ENCODE measurements at places on chromosomes 2 and 18. TPM values are rescaled to one million over a fixed set of nuclear protein-coding genes. Genes with fewer than 3 reads are reported as not detected.

TDRD15 gene
- polyA plus RNA-seq: not detected

RNF181 gene
- polyA plus RNA-seq: 99.7 TPM

EVX2 gene
- not detected for polyA plus RNA-seq

CTNNA2 gene
- 0.15 TPM for polyA plus RNA-seq

TTC32 gene
- polyA plus RNA-seq: 38.5 TPM

DNA sequence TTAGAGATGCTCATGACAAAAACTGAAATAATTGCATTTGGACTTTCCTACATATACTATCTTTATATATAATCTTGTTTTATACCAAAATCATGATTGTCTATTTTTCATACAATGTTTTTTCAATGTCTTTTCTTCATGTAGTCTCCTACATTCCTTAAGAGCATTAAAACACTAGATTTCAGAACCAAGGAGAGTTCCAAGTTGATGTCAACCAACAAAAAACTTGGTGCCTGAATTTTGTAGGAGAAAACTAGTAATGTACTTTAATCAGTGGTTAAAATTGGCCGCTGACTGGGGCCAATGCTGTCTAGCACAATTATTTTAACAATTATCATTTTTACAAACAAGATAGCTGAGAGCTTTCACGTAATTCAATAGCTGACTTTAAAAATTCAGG is 678.8 kb downstream of the DCC start:
- DNase-seq: no peak

DNA sequence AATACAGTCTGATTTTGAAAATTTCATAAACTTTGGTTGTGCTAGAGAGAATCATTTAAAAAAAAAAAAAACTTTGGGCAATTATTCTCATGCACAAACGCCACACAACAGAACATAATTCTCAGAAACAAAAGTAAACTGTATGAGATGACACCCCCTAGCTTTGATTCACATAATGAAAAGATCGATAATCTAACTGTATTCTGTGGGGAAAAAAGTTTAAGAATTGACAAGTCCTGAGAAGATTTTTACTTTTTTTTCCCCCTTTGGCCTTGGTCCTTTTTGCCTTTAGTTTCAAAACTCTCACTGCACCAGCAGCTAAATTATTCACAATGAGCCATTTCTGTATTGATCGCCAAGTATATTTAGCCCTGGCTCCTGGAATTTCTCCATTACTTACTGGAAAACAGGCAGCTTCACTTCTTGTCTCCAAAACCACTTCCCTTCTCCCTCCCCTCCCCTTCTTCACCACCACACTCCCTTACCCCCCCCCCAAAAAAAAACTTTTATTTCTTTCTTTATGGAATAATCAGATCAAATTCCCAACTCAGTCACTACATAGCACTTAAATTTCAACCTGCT is 2.0 kb downstream of the IKZF2 start:
- no peak for DNase-seq

GRCh38 chr18:45449418-45450227 is 165.7 kb upstream of the SLC14A2 start:
- DNase-seq: peak; percentile 74

DNA sequence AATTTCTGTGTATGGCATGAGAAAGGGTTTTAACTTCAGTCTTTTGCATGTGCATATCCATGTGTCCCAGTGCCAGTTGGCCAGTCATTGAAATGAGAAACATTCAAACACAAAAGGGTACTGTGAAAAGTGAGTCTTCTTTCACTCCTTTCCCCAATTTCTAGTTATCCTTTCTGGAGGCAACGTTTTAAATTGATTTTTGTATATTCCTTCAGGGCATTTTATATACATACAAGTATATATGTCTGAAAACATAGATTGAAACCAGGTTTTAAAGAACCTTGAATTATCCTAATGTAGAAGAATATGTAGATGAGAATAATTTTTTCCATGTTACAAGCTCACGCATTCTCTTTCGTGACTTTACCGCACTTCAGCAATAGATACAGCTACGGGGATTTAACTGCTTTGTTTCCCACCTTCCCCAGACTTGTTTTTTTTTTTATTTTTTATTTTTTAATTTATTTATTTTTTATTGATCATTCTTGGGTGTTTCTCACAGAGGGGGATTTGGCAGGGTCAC is 18.8 kb downstream of the DDX1 start:
- no peak for DNase-seq

DNA sequence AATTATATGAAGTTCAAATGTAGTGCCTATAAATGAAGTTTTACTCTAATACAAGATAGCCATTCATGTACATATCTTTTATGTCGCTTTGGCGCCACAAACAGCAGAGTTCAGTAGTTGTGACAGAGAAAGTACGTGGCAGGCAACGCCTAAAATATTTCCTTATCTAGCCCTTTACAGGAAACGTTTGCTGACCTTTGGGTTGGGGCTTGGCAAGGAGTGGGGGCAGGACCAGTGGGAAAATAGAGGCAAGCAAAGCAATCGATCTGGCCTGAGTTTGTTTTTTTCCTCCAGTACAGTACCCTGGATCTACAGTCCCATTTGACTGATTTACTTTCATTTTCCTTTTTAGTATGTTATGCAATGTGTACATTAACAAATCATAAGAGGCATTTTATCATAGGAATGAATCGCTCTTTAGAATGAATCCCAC is 13.1 kb downstream of the CCDC68 start:
- DNase-seq: no peak

DNA sequence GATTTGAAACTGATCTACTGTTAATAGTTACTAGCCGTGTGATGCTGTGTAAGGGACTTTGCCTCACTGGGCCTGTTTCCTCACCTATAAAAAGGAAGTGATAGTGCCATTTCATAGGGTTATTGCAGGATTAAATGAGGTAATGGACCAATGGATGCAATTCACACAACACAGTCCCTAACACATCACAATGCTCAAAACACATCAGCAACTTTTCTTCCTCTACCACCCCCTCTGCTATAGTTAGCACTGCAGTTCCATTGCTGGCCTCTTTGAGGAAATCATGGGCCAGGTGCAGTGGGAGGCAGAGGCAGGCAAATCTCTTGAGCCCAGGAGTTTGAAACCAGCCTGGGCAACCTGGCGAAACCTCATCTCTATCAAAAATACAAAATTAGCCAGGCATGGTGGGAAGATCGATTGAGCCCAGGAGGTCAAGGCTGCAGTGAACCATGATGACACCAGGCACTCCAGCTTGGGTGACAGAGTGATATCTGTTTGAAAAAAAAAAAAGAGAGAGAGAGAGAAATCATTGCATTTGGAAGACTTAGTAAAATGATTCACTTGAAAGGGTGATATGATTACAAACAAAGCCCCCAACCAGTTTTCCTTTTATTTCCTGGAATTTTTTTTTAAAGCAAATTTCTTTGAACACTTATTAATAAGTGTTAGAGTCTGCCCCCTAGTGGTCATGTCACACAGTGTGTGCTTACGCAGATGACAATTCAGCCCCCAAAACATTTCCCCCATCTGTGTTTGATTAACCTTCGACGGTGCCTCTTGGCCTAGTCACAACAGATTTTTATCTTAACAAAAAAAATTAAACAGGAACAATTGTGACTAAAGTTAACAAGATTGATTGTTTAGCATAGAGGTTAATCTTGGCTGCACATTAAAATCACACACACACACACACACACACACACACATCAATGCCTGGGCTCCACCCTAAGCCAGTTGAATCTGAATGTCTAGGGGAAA is 88.6 kb upstream of the BCL11A start:
- DNase-seq: peak; percentile 11

DNA sequence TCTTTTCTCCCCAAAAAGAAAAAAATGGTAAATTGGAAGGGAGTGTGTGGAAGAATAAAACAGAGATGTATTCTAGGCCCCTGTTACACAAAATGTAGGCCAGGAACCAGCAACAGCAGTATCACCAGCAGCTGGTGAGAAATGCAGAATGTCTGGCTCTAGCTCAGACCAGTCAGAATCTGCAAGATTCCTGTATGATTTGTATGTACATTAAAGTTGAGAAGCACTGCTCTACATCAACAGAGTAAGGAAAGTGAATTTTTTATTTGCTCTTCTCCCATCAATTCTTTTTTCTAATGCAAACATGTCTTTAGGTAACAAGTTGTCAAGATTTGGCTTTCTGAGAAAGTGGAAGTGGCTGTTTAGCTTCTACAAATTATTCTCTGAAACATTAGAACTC is 235.4 kb upstream of the FANCL start:
- no peak for DNase-seq

GRCh38 chr2:176747506-176747905 is 465.1 kb upstream of the HNRNPA3 start:
- no peak for DNase-seq

GRCh38 chr2:43943323-43943722 is 52.5 kb downstream of the LRPPRC start:
- no peak for DNase-seq

DNA sequence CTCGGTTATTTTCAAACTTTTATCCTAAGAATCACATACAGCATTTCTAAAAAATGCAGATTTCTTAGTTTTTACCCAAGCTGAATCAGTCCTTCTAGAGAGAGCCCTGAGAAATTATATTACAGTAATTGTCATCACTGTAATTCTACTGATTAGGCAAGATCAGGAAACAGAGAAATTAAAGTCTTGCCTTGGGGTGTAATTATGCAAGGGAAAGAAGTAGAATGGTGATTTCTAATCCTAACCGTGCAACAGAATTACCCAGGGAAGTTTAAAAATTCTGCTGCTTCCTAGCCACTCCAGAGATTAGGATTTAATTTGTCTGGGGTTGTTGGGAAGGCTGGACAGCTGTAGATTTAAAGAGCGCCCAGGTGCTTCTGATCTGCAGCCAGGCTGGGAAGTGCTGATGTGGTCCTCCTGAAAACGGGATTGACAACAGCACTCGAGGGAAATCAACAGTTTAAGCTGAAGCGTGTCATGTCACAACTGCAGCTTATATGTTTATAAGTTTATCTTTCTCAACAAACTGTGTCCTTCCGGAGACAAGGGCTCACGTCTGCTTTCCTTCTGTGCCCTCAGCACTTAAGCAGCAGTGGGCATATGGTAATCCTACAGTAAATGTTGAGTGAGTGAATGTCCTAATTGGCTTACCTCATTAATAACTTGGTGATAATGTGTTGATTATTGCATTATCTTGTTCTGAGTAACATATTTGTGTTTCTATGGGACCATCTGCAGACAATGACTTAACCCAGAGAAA is 671.9 kb upstream of the SOX11 start:
- DNase-seq: no peak

DNA sequence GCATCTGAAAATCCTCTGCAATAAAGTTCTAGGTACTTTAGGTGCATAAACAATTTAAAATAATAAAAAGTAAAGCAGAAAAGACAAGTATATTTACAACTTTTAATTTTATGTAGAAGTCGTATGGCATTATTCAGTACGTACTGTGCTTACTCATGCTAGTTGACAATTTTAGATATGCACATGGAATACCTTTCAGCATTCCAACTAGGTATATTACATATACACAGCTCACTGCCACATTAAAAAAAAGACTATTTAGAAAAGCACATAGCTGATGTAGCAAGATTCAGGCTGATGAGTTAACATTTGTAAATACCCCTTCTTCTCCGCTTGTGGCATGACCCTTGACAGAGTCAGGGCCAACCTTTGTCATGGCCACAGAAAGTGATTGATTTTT is 171.2 kb downstream of the FBXO15 start:
- DNase-seq: no peak

- no peak for DNase-seq
Measured at GRCh38 chr18:27198036-27198435, 12.9 kb upstream of the CHST9 start.

DNA sequence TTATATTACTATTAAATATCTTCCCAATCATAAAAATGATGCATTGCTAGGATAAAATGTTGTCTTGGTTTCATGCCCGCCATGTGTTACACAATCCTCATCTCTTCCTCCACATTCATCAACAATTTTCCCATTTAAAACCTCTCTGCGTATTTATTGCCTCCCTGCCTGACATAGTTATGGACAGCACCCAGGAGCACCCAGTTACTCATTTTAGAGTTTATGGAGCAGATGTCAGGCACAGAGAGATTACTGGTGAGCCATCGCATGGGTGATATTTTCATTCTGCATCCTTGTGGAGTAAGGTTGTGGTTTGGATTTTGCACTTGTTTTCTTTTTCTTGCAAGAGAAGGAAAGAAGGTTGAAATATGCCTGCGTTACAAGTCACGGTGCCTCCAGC is 116.7 kb upstream of the NPAS2 start:
- DNase-seq: no peak

GRCh38 chr2:226747288-226747687 is 52.3 kb downstream of the IRS1 start:
- DNase-seq: no peak

DNA sequence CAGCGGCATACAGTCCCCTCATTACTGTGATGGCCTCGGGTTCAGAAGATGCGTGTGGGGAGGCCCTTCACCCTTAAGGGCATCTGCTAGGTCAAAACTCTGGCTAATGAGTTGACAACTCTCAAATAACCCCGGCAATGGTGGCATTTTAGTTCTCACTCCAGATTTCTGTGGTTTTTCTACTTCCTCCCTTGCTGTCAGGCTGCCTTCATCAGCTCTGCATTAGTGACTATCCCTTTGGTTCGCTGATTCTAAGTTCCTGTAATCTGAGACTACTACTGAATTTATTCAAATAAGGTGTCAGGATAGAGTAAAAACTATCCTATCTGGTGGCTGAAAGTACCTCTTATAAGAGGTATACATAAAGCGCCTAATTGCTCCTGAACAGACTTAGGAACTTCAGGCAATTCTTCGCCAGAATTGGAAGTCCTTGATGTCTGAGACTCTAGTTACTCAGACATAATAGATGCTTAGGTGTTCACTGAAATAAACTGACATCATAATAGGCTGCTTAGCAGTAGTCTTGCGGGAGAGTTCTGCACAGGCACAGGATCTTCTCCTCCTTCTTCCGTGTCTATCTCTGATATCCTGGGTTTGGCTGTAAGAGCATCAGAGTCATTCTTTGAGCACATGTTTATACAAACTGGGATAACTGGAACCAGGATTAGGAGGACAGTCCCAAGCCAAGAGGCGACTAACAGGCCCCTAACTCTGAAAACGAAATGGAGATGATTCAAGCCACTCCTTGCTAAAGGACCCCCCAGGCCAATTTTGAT is 194.5 kb downstream of the DNER start:
- no peak for DNase-seq

- no peak for DNase-seq
Measured at GRCh38 chr2:241112592-241112991, 10.5 kb upstream of the MTERF4 start.

DNA sequence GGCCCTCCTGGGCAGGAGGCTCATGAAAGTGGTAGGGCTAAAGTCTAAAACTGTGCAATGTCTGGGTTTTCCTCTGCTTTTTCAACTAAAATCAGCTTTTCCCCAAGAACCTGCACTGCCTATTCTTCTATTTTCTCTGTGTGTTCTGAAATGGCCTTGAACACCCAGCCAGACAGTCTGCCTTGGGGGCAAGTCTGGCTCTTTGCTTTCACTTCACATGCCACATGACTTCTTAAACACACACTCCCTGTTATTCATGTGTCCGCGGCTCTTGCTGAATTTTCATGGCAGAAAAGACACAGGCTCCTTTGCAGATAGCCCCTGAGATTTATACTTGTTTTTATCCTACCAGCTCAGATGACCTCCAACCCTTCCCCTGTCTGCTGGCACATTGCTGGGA is 10.6 kb upstream of the RPIA start:
- DNase-seq: no peak

- DNase-seq: no peak
Measured at GRCh38 chr2:223185638-223186037, 133.6 kb downstream of the KCNE4 start.

- DNase-seq: no peak
Measured at GRCh38 chr2:190714958-190715357, 66.1 kb downstream of the NAB1 start.
